ENCODE measurements at places on chromosomes 13 and 19.

GRCh38 chr13:106184790-106185189 is 350.7 kb downstream of the EFNB2 start:
- DNase-seq, result no peak

- no peak for DNase-seq
Observed at GRCh38 chr13:46475541-46475991, 77.4 kb upstream of the LRCH1 start.

DNA sequence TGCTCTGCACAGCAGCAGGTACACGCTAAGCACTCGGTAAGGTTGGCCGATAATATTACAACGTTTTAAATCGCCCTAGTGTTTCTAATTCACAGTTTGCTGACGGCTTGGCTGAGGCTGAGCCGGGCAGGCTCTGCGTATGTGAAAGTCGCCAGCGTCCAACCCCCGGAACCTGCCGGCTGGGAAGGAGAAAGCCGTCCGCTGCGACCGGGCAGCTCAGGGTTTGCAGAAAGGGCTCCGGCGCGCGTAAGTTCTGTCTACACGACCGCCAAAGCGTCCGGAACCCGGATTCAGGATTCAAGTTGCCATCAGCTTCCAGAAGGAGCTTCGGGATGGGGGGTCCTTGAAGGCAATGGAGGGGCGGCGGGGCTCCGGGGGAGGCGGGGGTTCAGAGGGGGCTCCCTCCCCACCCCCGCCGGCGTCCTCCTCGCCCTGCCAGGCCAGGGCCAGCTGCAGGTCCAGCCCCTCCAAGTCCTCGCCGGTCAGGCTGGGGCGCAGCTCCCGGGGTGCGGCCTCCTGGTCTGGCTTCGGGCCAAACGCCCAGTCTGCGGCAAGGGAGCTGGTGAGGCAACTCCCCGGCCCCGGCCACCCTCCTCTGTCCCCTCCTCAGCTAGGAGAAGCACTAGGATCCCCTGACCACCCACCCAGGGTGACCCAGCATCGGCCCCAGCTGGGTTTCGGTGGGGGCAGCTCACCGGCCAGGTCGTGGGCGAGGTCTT is 575 bp downstream of the SMIM44 start:
- no peak for DNase-seq

DNA sequence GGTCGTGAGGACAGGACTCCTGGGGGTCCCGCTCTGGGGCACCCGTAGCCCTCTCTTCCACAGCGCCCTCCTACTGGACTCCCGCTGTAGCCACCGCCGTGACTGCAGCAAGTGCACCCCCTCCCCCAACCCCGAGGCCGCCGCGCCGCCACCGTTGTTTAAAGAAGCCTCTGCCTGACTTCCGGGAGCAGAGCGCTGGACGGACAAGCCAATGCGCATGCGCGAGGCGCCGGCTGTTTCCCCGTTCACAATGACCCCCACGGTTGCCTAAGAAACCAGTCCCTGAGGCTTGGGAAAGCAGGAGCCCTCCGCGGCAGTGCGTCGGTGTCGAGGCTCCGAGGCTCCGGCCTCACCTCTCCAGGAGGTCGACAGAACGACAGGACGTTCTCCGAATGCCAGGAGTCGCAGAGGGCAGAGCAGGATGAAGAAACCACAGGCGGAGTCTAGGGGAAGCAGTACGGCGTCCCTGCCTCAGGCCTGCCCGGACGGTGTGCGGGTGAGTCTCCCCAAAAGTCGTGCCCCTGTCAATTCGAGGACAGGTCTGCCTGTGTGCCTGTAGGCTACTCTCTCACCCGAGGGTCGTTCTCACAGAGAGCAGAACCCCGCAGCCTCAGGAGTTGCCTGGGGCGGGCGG is 70.5 kb upstream of the ZNF420 start:
- no peak for DNase-seq

- DNase-seq, result peak; percentile 93
Observed at GRCh38 chr19:17496337-17496997, 15.0 kb upstream of the PGLS start.

DNA sequence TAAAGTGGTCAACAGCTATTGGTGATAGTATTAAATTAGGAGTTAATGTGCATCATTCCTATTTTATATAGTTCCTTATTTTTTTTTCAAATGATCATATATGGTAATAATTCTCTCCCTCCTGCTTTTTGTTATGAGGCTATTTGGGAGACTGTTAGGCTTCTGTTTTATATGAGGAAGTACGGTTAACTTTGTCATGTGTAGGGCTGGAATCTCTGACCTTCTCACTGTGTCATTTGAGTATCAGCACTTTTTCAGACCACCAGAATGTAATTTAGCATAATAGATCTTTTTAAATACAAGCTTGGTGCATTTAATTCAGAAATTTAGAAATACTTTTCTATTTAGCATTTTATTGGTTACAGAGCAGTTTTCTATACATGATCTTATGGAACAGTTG is 7.7 kb downstream of the DGKH start:
- DNase-seq, result no peak

DNA sequence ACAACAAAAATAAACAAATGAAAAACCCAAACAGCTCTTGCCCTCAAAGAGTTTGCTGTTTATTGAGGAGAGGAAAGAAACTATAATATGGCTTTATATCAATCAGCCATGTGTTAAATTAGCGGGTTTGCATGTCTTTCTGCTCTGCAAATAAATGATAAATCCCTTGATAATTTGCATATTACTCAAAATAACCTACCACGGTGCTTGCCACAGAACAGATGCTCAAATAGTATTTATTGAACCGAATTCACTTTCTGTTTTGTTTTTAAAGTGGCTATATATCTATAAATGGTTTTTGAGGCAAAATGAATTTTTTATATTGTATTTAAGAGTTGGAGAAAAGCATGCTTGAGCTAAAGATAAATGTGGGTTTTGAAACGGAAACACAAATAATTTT is 428.1 kb downstream of the ITGBL1 start:
- DNase-seq, result peak; percentile 7

- DNase-seq, result peak; percentile 92
Observed at GRCh38 chr19:6736169-6736916, 1.0 kb downstream of the GPR108 start.

GRCh38 chr13:43573802-43574514 is 212.8 kb downstream of the ENOX1 start:
- DNase-seq, result peak; percentile 18

DNA sequence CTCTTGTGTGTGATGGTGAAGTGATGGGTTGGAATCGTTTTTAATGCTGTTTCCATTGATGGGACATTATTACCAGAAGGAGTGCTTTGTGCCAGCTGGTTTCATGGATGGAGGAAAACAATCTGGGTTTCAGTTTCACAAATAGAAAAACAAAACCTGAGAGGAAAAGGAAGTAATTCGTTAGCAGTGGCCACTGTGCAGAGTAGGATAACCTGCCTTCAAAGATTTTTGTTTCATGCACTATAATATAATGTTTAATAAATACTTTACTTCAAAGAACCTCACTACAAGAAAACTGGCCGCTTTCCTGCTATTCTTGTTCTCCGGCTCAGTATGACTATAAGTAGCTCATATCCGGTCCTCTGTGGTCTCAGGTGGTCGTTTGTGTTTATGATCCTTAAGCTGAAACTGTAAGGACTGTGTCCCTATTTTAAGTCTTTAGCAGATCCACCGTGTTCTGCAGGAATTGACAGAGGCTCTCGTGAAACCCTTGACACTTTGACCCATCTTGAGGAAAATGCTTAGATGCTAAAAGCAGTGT is 104.7 kb downstream of the GGACT start:
- DNase-seq, result peak; percentile 26

DNA sequence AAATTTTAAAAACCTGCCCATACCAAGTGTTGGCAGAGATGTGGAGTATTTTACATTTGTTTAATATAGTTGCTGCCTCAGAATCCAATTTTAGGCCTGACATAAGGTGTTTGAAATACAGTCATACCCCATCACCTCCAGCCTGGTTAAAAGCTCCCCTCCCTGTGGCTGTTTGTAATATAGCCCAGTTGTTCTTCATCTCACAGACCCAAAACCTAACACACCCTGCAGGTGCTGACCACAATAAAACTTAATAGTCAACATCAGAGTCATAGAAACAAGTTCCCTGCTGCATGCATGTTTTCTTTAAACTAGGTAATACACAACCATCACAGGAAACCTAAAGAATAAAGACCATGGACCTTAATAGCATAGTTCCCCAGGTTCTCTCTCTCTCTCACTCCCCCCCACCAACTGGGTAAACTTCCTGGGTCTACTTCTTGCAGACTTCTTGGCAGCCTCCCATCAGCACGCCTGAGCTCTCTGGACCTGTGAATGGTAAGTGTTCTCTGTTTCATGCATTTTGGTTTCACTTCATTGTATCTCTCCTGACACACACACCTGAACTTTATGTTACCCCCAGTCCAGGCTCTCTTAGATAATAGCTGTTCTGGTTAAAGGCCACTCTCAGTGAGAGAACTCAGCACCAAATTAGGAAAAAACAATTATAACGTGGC is 1369.9 kb downstream of the EFNB2 start:
- DNase-seq, result peak; percentile 78

GRCh38 chr13:72700509-72700908 is 26.9 kb downstream of the MZT1 start:
- DNase-seq, result no peak

DNA sequence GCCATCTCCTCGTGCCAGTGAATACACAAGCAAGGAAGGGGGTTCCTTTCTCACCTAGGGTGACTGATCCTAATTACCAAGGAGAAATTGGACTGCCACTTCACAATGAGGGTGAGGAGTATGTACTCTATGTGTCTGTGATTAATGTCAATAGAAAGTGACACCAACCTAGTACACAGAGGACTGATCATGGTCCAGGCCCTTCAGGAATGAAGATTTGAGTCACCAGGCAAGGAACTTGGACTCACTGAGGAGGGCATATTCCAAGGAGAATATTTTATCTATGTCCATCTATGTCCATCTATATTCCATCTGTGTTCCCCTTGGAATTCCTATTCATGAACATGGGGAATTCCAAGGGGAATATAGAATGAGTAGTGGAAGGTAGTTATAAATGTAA is 9.2 kb upstream of the ALOX5AP start:
- no peak for DNase-seq

GRCh38 chr19:48539503-48540096 is 12.4 kb upstream of the SULT2B1 start:
- DNase-seq, result no peak

DNA sequence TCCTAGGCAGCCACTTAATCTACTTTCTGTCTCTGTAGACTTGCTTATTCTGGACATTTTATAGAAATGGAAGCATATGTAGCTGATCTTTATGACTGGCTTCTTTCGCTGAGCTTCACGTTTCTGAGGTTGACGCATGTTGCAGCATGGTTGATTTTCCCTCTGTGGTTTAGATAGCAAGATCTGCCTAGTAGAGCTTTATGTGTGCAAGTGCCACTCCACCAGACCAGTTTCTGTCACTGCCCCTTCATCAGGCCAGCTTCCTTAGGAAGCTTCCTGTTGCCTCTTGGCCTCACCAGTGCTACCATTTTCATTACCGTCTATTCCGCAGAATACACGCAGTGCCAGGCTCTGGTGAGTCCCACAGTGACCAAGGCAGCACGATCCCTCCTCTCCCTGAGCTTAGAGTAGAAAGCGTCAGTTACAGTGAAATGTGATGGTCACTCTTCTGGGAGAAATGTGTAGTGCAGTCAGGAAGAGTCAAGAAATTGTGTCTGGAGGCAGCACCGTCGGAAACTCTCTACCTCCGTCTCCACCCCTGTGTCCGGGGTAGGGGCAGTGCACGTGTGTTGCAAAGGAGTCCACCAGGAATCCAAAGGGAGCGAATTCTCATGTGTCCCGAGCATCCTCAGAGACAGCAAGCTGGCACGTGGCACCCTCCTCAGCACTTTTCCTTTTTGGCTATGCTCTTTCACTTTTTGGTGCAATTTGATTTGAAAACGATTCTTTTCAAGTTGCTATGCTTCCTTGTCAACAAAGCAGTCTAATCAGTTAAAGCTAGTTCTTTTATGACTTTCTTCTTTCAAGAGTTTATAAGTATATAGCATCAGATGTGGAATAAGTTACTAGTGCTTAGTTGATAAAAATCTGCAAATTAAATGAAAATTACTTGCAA is 45.4 kb upstream of the GPR183 start:
- DNase-seq, result no peak

DNA sequence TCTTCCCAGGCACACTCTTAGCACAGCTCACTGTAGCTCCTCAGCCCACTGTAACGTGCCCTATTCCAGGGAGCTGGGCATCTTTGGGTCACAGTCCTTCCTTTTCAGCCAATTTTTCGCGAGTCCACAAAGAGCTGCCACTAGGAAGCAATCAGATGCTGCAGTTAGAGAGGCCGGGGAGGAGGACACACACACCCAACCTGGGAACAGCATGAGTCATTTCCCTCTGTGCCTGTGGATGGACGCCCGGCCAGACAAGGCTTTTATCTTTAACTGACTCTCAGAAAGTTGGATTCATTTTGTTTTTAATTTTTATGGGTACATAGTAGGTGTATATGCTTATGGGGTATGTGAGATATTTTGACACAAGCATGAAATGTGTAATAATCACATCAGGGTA is 918.6 kb downstream of the UQCRFS1 start:
- no peak for DNase-seq

- no peak for DNase-seq
Observed at GRCh38 chr19:50975766-50976165, 6.4 kb upstream of the KLK6 start.

GRCh38 chr19:12202250-12202649 is 39.4 kb downstream of the ZNF136 start:
- no peak for DNase-seq

GRCh38 chr13:25462301-25463125 is 90.7 kb downstream of the ATP8A2 start:
- DNase-seq, result no peak

- DNase-seq, result no peak
Observed at GRCh38 chr19:11361771-11362731, 6.8 kb downstream of the PLPPR2 start.

DNA sequence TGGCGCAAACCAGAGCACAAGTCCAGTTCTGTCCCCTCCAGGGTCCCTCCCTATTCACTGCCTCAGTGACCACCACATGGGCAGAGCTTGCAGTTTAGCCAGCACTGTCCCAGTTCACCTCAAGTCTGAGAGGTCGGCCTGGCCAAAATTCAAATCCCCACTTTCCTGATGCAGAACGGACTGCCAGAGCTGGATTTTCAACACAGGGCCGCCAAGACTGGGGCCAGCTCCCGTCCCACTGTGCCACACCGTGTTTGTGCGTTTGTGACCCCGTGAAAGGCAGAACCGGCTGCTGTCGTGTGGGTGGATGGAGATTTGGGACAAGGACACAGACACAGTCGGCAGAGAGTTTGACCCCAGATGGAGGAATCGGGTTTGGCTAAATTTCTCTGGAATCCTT is 176.7 kb downstream of the URI1 start:
- DNase-seq, result no peak

- no peak for DNase-seq
Observed at GRCh38 chr19:51681286-51681941, 11.7 kb upstream of the SPACA6 start.

DNA sequence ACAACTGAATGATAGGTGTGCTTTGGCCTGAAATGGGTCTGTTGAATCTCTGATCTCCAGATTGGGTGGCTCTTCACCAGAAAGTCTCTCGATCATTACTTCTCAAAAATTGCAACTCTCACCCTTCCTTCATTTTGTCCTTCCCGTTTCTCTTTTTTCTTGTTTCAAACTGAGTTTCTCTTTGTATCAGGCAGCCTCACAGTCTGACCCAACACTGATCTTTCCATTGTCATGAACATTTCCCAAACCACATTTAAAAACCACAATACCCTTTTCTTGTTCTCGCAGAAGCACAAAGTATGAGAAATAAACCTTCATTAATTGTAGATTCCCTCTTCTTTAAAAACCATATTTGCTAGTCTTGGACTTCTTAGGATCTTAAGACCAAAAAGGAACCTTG is 33.6 kb upstream of the HMGB1 start:
- no peak for DNase-seq

Data from GM12865 (cell line).